ENCODE measurements at places on chromosomes 3 and 15.

DNA sequence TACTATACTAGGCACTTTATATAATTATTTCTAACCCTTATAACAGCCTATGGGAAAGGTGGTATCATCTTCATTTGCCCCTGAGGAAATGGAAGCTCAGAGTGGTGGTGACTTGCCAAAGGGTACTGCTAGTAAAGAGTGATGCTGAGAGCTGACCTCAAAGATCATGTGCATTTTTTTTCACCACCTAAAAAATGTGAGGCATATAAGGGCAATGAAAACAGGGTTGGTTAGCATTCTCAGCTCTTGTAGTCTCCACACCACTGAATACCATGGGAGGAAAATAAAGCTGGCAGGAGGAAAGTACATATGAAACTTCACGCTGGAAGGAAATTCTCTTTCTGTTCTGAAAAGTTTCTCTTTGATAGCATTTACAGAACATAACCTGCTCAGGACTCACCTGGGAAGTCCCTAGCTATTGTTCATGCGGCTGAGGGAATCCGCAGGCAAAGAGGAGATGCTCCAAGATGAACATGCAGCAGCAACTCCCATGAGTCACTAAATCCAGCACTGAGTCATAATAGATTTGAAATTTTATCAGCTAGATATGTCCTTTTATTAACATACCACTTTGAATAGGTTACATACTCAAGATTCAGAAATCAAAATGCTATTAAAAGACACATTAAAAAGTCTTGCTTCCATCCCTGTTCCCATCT is 17.3 kb downstream of the FAIM start:
- DNase-seq, result peak; percentile 95

DNA sequence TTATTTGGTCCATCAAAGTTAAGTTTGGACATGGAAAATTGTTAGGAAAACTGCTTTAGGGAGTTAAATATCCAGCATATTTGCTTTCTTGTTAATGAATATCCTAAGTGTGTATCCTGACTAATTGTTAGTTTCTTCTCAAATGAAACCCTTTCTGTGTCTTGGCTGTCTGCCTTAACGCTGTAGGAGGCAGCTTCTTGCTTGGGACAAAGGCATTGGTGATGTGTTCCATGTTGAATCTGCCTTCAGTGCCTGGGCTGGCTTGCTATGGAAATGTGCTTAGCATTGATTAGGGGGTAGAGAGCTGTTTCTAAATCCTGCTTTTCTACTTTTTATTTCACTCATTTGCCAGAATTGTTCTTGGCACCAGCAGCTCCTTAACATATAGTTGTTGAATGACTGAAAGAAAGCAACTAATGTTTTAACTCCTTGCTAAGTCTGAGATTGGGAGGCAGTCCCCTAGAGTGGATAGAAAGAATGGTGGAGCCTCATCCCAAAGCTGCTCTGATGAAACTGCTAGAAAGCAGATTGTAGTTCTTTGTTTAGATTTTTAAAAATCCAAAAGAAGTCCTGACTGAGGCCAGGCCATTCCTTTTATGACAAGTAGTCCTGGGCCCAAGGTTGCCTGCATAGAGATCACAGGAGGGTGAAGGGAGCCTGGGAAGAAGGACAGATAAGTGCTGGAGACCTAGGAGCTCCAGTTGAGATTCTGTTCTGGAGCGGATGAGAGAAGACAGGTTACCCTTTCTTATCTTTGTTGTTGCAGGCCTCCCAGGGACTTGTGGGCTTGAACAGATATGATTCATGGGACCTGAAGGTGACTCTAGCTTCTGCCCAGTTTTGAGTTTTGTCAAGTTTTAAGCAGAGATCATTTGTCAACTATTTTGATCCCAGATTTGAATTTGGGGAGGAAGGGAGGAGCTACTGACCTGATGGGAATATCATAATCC is 39.3 kb downstream of the OXNAD1 start:
- DNase-seq, result no peak

GRCh38 chr3:142925140-142925539 is 36.3 kb upstream of the PCOLCE2 start:
- DNase-seq, result peak; percentile 91

DNA sequence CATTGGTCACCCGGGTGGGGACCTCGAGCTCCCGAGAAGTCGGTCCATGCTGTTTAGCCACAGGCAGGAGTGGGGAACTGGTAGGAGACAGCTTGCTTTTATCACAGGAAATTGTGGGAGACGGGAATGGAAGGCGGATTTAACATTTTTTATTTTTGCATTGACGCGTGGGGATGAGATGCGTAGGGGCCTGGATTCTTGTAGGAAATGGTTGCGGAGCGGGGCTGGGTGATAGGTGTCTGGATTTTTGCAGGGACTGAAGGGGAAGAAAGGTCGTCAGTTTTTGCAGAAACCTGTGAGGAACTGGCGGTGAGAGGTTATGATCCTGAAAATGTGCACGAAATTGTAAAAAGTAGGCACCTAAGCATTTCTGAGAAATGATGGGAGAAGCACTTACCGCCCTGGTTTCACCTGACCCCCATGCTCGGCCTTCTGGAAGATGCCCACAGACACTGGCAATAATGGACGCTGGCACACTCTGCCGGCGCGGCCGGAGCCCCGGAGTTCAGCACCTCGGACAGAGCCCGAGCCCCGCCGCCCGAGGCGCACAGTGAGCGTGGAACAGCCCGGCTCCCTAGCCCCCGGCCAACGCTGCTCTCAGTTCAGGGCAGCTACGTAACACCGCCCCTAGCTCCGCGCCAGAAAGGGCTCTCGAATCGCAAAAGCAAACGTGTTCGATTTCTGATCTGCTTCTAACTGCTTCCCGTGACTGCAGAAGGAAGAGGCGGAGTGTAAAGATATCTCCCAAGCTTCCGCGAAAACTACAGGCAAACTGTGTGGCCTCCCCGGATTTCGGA is 928 bp downstream of the ANKRD34C start:
- DNase-seq, result peak; percentile 42

- DNase-seq, result no peak
Observed at GRCh38 chr3:40088527-40089170, 220.9 kb upstream of the EIF1B start.

- no peak for DNase-seq
Observed at GRCh38 chr15:35067496-35068347, 17.4 kb downstream of the NANOGP8 start.

- DNase-seq, result no peak
Observed at GRCh38 chr15:42992626-42993025, 72.0 kb upstream of the TTBK2 start.

DNA sequence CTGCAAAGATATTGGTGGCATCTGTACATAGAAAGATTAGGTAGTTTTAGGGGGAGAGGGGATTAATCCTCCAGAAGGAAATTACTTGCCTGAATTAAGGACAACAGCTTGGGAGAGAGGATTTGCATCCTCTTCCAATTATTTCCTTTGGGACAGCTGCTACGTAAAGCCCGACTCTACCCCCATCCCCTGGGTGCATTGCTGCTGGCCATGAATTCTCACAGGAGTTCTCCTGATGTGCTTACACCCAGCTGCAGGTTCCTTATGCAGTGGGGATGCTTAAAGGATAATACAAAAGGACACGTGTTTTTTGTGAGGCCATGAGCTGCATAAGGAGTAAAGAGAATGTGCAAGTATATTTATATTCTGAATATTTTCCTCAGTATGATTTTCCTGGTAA is 132.3 kb downstream of the VPS8 start:
- DNase-seq, result no peak
